Lower lobe of right lung (tissue), 2 donors: ENCODE measurements at places on chromosomes 7 and 10. TPM values are rescaled to one million over a fixed set of nuclear protein-coding genes. Genes with fewer than 3 reads are reported as not detected.

The H2BK1 gene
- not detected for total RNA-seq

The SPDYE1 gene
- total RNA-seq: not detected

The SSBP1 gene
- total RNA-seq: 65.2 TPM

The CLCN1 gene
- total RNA-seq: not detected

The NUTM2E gene
- not detected for total RNA-seq

The ACSL5 gene
- 81.1 TPM for total RNA-seq

The MPLKIP gene
- total RNA-seq: 28.5 TPM

The CACNA2D1 gene
- total RNA-seq: 12.5 TPM

The GTF2IRD1 gene
- total RNA-seq: 16.3 TPM

The SPDYE6 gene
- total RNA-seq: not detected

The SCIN gene
- total RNA-seq: 21.1 TPM

The WDFY4 gene
- 44.4 TPM for total RNA-seq

The GNAT3 gene
- not detected for total RNA-seq

The SKIDA1 gene
- total RNA-seq: 0.95 TPM

The LRWD1 gene
- total RNA-seq: 19.2 TPM

The EPDR1 gene
- 66.0 TPM for total RNA-seq

The NEUROD6 gene
- not detected for total RNA-seq

The DKK1 gene
- 2.5 TPM for total RNA-seq

The TNPO3 gene
- 37.0 TPM for total RNA-seq

The NPFFR1 gene
- 1.0 TPM for total RNA-seq

The SMIM30 gene
- 55.6 TPM for total RNA-seq

The LMOD2 gene
- total RNA-seq: not detected

The UBTD1 gene
- 37.7 TPM for total RNA-seq

The WASHC2A gene
- total RNA-seq: 59.6 TPM

The DGKI gene
- 0.09 TPM for total RNA-seq

The LRIT1 gene
- not detected for total RNA-seq

The TMEM213 gene
- total RNA-seq: 1.9 TPM

The GIMAP2 gene
- total RNA-seq: 46.9 TPM

The HOGA1 gene
- 1.1 TPM for total RNA-seq

The NYAP1 gene
- total RNA-seq: 1.1 TPM

The CHCHD1 gene
- total RNA-seq: 21.1 TPM

The CEP55 gene
- total RNA-seq: 1.4 TPM

The ASAH2 gene
- not detected for total RNA-seq

The CRYGN gene
- not detected for total RNA-seq
